Endothelial cell (in vitro differentiated cells): ENCODE measurements at places on chromosomes 7 and 10.

DNA sequence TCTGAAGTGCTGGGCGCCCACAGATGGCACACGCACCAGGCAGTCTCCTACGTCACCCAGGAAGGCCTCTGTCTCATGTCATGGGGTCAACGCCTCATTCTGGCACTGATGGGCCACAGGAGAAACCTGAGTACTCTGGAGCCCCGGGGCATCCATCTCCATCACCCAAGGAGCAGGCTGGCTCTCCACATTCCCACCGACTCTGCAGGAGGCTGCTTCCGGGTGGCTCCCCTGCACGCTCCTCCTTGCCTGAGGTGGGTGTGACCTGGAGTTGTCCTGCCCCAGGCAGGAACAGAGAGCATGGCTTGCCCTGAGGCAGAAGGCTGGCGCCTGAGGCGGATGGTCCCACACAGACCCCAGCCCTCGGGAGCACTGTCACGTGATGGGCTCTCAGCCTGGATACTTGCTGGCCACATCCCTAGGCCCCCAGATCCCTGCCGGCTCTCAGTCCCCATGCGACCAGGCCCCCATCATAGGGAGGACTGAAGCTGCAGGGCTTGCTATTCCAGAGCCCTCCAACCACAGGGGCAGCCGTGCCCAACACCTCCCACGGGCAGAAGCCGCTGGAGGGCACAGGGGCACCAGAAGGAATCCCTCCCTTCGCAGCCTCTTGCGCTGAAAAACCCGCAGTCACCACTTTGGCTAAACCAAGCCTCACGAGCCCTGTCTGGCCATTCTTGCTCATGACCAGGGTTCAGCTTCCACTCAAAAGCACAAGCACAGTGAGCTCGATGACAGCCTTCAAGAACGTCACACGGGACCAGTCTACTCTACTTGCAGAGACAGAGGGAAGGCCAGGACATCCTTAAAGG lies 80.7 kb downstream of the MAD1L1 start:
- H3K27ac ChIP-seq: no peak overlapping the region
- peaks cover 6% of the 10 kb centered on the region for H3K27me3 ChIP-seq
- H3K4me3 ChIP-seq: no peak overlapping the region
- H3K36me3 ChIP-seq: peaks cover 11% of the 10 kb centered on the region

DNA sequence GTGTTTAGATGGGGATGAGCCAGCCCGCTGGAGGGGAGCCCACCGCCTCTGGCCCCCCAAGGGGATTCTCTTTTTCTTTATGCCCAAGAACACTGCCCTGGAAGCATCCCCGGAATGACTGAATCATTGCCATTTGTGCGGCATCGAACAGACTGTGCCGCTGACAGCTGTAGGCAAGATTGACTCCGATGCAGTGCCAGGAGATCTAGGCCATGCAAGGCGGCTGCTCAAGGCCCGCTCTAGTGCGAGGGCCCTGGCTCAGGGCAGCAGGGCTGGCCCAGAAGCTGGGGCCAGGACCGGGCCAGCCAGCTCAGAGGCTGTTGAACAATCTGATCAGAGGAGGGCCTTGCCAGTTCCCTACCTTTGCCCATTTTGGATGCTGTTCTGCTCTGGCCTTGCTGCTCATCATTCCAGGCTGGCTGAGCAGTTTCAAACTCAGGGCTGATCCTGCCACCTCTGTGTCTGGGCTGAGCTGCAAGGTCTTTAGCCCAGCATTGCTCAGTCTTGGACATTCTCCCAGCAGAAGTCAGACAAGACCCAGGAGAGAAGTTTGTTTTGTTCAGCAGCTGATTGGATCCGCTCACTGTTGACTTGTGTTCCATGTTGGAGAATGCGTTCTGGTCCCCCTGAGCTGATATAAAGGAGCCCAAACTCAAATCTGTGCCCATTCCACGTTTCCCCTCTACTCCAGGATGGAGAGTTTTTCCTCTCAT lies 485.3 kb upstream of the GALNT17 start:
- H3K27ac ChIP-seq: no peak overlapping the region
- no peak for DNase-seq
- H3K27me3 ChIP-seq: peaks cover 6% of the 10 kb centered on the region
- H3K36me3 ChIP-seq: peaks cover 17% of the 10 kb centered on the region
- peaks cover 13% of the 10 kb centered on the region for H3K4me1 ChIP-seq

GRCh38 chr10:70598857-70599295 lies 3.7 kb downstream of the PRF1 start:
- H3K4me3 ChIP-seq: no peak overlapping the region
- H3K4me1 ChIP-seq: no peaks in the 10 kb centered on the region
- H3K36me3 ChIP-seq: no peaks in the 10 kb centered on the region
- H3K27ac ChIP-seq: no peak overlapping the region
- peaks cover 10% of the 10 kb centered on the region for H3K27me3 ChIP-seq

- peaks cover 2% of the 10 kb centered on the region for H3K27me3 ChIP-seq
- peaks cover 3% of the 10 kb centered on the region for H3K4me1 ChIP-seq
- H3K36me3 ChIP-seq: peaks cover 13% of the 10 kb centered on the region
- H3K27ac ChIP-seq: no peak overlapping the region
Measured at GRCh38 chr10:13767676-13768178, 181.0 kb downstream of the PRPF18 start.

DNA sequence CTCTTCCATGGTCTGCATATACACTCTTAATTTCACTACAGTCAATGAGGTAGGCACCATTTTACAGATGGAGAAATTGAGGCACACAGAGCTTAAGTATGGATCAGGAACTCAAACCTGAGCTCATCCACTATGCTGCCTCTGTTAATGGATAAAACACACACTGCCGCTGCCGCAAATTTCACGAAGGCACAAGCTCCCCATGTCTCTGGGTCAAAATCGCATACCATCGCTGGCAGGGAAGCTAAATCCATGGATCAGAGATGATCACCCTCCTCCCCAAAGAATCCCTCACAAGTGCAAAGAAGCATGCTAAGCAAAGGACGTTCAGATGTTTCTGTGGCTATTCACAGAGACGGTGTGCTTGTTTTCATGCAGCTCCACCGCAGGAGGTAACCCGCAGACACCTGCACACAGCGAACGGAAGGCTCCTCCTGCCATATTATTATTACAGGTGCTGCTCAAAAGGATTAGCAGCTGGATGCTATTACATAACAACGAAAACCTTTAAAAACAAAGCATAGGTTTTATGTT lies 109.3 kb downstream of the UBE2H start:
- peaks cover 4% of the 10 kb centered on the region for H3K36me3 ChIP-seq
- no peak overlapping the region for H3K4me3 ChIP-seq
- peaks cover 35% of the 10 kb centered on the region for H3K4me1 ChIP-seq
- no peak for DNase-seq
- H3K27me3 ChIP-seq: peaks cover 4% of the 10 kb centered on the region

DNA sequence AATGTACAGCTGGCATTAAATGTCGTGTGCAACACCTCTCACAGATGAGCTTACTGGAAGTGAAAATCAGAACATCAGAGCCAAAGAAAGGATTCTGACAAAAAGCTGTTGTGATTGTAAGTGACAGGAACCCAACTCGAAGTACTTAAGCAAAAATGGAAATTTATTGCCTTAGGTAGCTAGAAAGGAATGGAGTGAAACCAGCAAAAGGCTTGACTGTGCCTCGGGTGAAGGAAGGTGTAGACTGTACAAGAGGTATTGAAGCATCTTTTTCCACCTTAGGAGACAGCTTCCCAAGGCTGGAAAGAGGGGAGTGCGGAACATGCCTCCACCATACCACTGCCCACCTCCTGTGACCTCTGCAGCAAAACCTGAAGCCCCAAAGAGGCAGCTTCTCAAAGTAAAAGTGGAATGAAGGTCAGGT lies 27.3 kb upstream of the ITGB1 start:
- H3K4me1 ChIP-seq: peaks cover 40% of the 10 kb centered on the region
- DNase-seq: no peak
- no peak overlapping the region for H3K27ac ChIP-seq
- H3K4me3 ChIP-seq: no peak overlapping the region
- H3K27me3 ChIP-seq: no peaks in the 10 kb centered on the region
- no peaks in the 10 kb centered on the region for H3K36me3 ChIP-seq

GRCh38 chr7:74355091-74355490 lies 65.9 kb downstream of the CLIP2 start:
- DNase-seq: no peak
- peak overlapping the region; percentile 66 for H3K4me3 ChIP-seq
- peaks cover 56% of the 10 kb centered on the region for H3K36me3 ChIP-seq
- H3K4me1 ChIP-seq: peaks cover 6% of the 10 kb centered on the region

- peaks cover 10% of the 10 kb centered on the region for H3K27me3 ChIP-seq
- peak overlapping the region; percentile 82 for H3K27ac ChIP-seq
- no peak for DNase-seq
- H3K4me1 ChIP-seq: peaks cover 28% of the 10 kb centered on the region
- H3K4me3 ChIP-seq: peak overlapping the region; percentile 97
Measured at GRCh38 chr10:87092861-87093631, 1.6 kb downstream of the GLUD1 start.

- peaks cover 7% of the 10 kb centered on the region for H3K36me3 ChIP-seq
- peaks cover 12% of the 10 kb centered on the region for H3K27me3 ChIP-seq
- DNase-seq: no peak
- peaks cover 4% of the 10 kb centered on the region for H3K4me1 ChIP-seq
- no peak overlapping the region for H3K27ac ChIP-seq
Measured at GRCh38 chr10:132277311-132277741, 30.4 kb downstream of the STK32C start.

GRCh38 chr10:10247585-10247984 lies 770.1 kb upstream of the CELF2 start:
- H3K27ac ChIP-seq: no peak overlapping the region
- H3K27me3 ChIP-seq: no peaks in the 10 kb centered on the region
- no peaks in the 10 kb centered on the region for H3K4me1 ChIP-seq
- DNase-seq: no peak
- H3K4me3 ChIP-seq: no peak overlapping the region

- no peak overlapping the region for H3K27ac ChIP-seq
- peaks cover 9% of the 10 kb centered on the region for H3K27me3 ChIP-seq
- H3K4me1 ChIP-seq: no peaks in the 10 kb centered on the region
- H3K36me3 ChIP-seq: peaks cover 4% of the 10 kb centered on the region
- no peak overlapping the region for H3K4me3 ChIP-seq
Measured at GRCh38 chr7:1674161-1675035, 4.3 kb downstream of the ELFN1 start.

- peaks cover 17% of the 10 kb centered on the region for H3K27me3 ChIP-seq
- no peak overlapping the region for H3K4me3 ChIP-seq
Measured at GRCh38 chr7:142799437-142799835, 28.7 kb downstream of the PRSS2 start.

GRCh38 chr10:85602306-85602705 lies 764.3 kb downstream of the GRID1 start:
- H3K36me3 ChIP-seq: peaks cover 4% of the 10 kb centered on the region
- H3K27ac ChIP-seq: no peak overlapping the region
- no peak for DNase-seq
- H3K4me3 ChIP-seq: no peak overlapping the region
- H3K4me1 ChIP-seq: no peaks in the 10 kb centered on the region

GRCh38 chr7:140726281-140726680 lies 29.8 kb downstream of the NDUFB2 start:
- peak overlapping the region; percentile 27 for H3K27ac ChIP-seq
- H3K4me1 ChIP-seq: peaks cover 14% of the 10 kb centered on the region
- H3K27me3 ChIP-seq: no peaks in the 10 kb centered on the region
- H3K4me3 ChIP-seq: no peak overlapping the region

GRCh38 chr10:15433850-15434537 lies 62.9 kb upstream of the FAM171A1 start:
- H3K4me1 ChIP-seq: peaks cover 6% of the 10 kb centered on the region
- peak; percentile 34 for DNase-seq
- H3K36me3 ChIP-seq: no peaks in the 10 kb centered on the region
- no peaks in the 10 kb centered on the region for H3K27me3 ChIP-seq

DNA sequence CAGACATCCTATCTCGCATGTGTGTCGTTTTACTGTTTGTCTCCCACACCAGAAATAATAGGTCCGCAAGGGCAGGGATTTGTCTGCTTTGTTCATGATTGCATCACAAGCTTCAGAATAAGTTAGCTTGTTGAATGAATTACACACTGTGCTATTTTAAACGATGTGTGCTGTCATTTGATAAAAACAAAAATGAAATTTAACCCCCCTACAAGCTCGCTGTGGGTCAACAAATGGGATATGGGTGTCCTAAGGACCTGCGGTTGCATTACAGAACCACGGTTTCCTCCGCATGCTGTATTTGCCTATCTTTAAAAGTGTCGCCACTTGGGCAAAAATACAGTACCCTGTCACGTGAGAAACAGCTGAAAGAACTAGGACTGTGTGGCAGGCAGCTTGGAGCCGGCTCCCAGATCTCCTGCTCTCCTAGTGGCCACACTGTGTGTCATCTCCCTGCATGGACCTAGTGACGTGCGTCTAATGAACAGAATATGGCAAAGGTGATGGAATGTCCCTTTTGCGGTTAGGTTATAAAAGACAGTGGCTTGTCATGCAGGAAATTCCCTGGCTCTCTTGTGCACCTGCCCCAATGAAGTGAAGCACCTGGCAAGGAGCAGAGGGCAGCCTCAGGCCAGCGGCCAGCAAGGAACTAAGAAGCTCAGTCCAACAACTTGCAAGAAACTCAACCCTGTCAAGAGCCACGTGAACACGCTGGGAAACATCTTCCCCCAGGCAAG lies 32.9 kb upstream of the CRYGN start:
- no peak overlapping the region for H3K27ac ChIP-seq
- no peak for DNase-seq
- H3K27me3 ChIP-seq: peaks cover 9% of the 10 kb centered on the region
- peaks cover 39% of the 10 kb centered on the region for H3K36me3 ChIP-seq
- H3K4me1 ChIP-seq: peaks cover 20% of the 10 kb centered on the region

DNA sequence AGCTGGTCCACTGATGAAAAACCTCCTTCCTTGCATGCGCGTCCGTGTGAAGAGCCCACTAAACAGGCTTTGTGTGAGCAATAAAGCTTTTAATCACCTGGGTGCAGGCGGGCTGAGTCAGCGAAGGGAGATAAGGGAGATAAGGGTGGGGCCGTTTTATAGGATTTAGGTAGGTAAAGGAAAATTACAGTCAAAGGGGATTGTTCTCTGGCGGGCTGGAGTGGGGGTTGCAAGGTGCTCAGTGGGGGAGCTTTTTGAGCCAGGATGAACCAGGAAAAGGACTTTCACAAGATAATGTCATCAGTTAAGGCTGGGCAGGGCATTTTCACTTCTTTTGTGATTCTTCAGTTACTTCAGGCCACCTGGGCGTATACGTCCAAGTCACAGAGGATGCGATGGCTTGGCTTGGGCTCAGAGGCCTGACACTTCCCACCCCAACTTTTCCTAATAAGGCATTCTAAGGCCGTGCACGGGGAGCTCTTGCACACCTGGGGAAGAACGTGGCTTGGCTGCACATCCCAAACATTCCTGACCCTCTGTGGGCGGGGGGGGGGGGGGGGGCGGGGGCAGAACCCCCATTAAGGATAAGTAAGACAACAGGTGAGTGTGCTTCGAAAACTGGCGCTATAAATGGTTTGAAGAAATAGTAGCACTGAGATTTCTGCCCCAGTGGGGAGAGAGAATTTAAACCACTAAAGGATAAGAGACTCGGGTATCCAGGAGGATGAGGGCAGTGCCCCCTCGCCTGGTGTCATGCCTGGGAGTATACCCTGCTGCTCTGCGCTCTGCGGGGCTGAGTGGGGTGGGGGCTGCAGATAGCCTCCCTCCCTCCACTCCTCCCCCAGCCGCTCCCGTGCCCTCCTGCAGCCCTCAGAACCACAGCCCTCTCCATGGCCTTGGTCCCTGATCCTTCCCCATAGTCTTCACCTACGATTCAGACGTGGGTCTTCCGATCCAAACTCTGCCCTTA lies 217.6 kb downstream of the MLLT10 start:
- no peak overlapping the region for H3K4me3 ChIP-seq
- no peak overlapping the region for H3K27ac ChIP-seq
- no peaks in the 10 kb centered on the region for H3K36me3 ChIP-seq
- peaks cover 6% of the 10 kb centered on the region for H3K4me1 ChIP-seq
- DNase-seq: no peak
